T-helper 9 cell (primary cell): ENCODE measurements at places on chromosomes 12 and 14.

GRCh38 chr12:11618046-11618445 lies 31.4 kb upstream of the ETV6 start:
- no peak for DNase-seq

DNA sequence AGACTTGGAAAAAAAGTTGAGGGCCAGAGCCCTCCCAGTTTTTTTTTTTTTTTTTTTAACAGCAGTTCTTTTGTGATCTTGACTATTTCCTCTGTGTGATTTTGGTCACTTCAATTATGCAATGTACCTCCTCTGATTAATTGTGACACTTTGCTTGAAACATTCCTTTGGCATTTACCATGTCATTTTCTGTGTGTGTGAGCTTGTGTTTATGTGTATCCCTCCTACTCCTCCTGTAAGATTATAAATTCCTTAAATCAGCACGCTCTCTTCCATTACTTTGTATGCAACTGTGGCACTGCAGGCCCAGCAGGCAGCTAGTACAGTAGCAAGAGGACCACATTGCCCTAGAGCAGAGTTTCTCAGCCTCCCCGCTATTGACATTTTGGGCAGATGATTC lies 33.2 kb upstream of the GALNT16 start:
- no peak for DNase-seq

DNA sequence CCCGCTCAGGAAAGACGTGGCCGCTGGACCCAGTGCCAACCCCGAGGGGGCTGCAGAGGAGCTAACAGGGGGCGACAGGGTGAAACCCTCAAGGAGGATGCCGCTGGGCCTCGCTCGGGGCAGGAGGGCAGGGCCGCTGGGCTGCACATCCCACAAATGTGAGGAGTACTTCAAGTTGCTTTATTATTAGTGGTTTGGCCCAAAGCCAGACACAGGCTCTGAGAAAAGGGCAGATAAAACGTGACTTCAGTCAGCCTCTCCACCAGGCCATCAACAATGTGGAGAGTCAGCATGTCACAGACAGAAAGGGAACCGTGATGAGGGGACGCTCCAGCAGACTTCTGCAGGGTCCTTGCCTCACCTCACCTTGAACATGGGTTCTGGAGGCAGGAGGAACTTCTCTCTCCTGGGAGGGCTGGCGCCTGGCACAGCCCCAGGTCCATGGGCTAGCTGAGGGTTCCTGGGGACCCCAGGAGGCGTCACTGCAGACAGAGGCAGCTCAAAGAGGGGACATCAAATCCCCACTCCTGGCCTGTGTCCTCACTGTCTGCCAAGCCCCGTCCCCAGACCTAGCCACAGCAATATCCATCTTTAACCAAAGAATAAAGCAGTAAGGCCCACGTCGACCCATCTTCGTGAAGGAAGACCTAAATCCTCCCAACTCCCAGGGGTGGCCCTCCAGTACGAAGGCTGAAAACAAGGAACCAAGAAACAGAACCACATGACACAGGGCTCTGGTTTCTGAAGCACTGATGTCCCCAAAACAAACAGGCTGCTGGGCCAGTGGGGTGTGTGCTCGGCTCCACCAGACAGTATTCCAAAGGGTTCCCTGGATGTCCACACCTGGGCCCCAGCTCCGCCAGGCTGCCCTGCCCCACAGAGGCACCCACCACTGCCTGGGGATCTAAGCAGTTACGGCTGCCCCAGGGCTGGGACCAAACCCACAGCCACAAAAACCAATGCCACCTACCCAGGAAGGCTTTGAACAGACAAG lies 35.1 kb downstream of the CCDC85C start:
- no peak for DNase-seq

- no peak for DNase-seq
Measured at GRCh38 chr12:122866379-122866778, 29.5 kb downstream of the VPS37B start.

GRCh38 chr14:29913566-29913965 lies 14.1 kb downstream of the PRKD1 start:
- DNase-seq: no peak

DNA sequence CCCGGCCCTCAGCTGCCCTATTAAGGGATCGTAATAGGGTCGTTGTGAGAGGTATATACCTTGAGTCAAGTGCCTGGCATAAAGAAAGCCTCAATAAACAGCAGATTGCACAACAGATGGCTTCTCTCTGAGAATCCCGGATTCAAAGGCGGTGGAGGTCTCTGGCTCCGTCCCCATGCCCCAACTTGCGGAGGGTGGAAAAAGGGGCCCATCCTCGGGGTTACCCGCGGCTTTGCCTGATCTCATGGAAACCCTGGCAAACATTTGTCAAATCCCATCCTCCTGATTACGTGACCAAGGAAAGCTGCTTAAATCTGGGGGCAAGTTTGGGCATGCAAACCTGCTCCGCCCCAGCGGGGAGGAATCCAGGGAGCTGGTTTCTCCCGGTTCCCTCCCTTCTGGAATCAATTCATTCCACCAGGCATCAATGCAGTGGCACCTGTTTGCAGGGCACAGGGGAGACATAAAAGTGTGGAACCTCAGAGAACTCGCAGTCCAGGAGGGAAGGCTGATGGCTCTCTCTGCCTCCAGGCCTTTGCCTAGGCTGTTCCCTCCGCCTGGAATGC lies 12.3 kb downstream of the TRPV4 start:
- no peak for DNase-seq

DNA sequence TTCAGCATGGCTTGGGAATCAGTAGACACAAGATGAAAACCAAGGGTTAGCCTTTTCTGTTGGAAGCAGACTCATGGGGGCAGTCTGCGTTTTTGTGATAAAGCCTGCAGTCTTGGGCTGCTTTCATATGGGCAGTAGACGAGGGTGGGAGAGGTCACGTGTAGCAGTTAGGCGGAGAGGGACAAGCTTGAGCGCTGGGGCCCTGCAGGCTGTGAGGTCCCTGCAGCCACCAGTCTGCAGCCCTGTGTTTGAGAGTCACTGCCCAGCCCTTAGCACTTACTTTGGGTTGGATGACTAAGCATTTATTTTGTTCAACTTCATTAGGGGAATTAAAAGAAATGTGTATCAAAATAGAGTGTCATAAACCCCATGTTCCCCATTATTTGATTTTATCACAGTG lies 37.2 kb downstream of the EP400 start:
- no peak for DNase-seq

- no peak for DNase-seq
Measured at GRCh38 chr14:22177870-22178269, 411.2 kb downstream of the DAD1 start.

- DNase-seq: no peak
Measured at GRCh38 chr14:89641495-89642175, 224.6 kb upstream of the FOXN3 start.

GRCh38 chr12:67531051-67531450 lies 117.5 kb upstream of the DYRK2 start:
- DNase-seq: no peak

- DNase-seq: no peak
Measured at GRCh38 chr12:52821071-52821730, 7.3 kb upstream of the KRT4 start.
